ENCODE measurements at places on chromosomes 6 and 20. TPM values are rescaled to one million over a fixed set of nuclear protein-coding genes. Genes with fewer than 3 reads are reported as not detected.

The DCDC2 gene
- total RNA-seq, result not detected

The KCNQ5 gene
- total RNA-seq, result 14.6 TPM

The OR2H1 gene
- not detected for total RNA-seq

The POLR3F gene
- total RNA-seq, result 10.1 TPM

The SYNGAP1 gene
- total RNA-seq, result 67.0 TPM

The LY6G6C gene
- total RNA-seq, result not detected

The SOBP gene
- total RNA-seq, result 0.77 TPM

The ADA gene
- 36.7 TPM for total RNA-seq

The ANKRD6 gene
- 4.9 TPM for total RNA-seq

The EPPIN gene
- total RNA-seq, result not detected

The GRM1 gene
- total RNA-seq, result not detected

DNA sequence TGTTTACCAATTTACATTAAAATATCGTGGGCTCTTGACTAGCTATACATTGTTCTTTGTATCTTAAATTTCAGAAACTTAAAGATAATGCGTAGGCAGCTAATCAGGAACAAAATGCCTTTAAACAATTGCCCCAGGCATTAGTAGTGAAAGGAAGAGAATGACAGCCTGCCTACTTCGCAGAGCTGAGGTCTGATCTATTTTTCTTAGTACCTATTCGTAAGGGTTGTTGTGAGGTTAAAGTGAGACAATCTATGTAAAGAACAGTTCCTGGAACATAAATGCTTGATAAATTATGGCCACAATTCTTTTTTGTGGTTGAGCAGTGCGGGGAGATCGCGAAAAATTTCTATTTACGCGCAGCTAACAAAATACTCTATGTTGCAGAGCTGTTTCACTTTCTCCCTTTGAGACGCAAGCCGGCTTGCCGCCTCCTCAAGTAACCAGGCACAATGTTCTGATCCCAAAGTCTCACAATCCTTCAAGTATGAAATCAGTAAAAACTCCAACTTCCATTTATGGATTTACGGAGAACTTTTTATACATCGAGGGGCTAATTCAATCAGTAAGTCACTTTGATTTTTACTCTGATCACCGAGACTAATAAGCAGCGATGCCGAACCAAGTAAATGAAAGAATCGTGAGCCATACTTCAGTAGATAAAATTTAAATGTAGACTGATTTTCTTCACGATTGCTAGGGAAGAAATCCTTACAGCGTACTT, 878 bp upstream of the PNRC1 start:
- peaks cover 30% of the 10 kb centered on the region for H3K36me3 ChIP-seq
- no peaks in the 10 kb centered on the region for H3K27me3 ChIP-seq
- DNase-seq, result peak; percentile 85
- peaks cover 17% of the 10 kb centered on the region for H3K4me1 ChIP-seq

- no peak overlapping the region for H3K4me3 ChIP-seq
- H3K27ac ChIP-seq, result no peak overlapping the region
- H3K4me1 ChIP-seq, result no peaks in the 10 kb centered on the region
- H3K36me3 ChIP-seq, result no peaks in the 10 kb centered on the region
Measured at GRCh38 chr20:1473246-1474220, 6.9 kb upstream of the NSFL1C start.

DNA sequence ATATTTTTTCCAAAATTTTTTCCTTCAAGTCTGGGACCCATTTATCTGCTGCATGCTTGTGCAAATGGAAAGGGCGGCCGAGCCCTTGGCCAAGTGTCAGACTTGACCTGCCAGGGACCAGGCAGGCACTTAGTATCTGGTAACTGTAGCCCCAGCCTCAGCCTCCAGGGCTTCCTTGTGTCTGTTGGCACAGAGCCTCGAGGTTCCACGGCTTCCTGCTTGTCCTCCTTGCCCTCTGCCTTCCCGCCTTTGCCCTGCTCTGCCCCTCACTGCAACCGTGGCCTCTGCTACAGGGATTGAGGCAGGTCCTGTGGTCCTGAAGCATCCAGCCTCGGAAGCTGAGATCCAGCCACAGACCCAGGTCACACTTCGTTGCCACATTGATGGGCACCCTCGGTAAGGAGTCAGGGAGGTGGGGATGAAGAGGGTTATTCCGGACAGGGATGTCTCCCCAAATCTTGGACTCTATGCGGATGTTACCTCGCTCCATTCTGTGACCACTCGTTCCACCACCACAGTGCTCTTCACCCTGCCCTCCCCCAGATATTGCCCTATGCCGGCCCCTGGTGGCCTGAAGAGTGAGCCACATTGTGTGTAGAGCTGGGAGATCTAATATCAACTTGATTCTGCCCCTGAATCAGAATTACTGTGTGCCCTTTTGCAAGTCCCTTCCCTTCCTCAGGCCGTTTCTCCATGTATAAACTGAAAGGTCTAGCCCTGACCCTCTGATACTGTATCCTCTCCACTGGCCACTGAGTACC, 41.5 kb upstream of the SRF start:
- H3K4me1 ChIP-seq, result no peaks in the 10 kb centered on the region
- no peaks in the 10 kb centered on the region for H3K36me3 ChIP-seq
- no peaks in the 10 kb centered on the region for H3K27me3 ChIP-seq
- peak; percentile 27 for DNase-seq
- no peak overlapping the region for H3K27ac ChIP-seq
- no peak overlapping the region for H3K4me3 ChIP-seq

- H3K36me3 ChIP-seq, result peaks cover 2% of the 10 kb centered on the region
- H3K4me1 ChIP-seq, result no peaks in the 10 kb centered on the region
- H3K27me3 ChIP-seq, result no peaks in the 10 kb centered on the region
Measured at GRCh38 chr20:35575958-35576357, 34.1 kb downstream of the ERGIC3 start.

DNA sequence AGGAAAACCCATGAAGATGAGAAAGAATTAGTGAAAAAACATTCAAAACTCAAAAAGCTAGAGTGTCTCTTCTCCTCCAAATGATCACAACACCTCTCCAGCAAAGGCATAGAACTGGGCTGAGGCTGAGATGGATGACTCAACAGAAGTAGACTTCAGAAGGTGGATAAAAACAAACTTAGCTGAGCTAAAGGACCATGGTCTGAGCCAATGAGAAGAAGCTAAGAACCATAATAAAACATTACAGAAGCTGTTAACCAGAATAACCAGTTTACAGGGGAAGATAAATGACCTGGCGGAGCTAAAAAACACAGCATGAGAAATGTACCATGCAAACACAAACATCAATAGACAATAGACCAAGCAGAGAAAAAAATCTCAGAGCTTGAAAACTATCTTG, 904.1 kb upstream of the MANEA start:
- H3K4me1 ChIP-seq, result no peaks in the 10 kb centered on the region
- H3K27me3 ChIP-seq, result no peaks in the 10 kb centered on the region

DNA sequence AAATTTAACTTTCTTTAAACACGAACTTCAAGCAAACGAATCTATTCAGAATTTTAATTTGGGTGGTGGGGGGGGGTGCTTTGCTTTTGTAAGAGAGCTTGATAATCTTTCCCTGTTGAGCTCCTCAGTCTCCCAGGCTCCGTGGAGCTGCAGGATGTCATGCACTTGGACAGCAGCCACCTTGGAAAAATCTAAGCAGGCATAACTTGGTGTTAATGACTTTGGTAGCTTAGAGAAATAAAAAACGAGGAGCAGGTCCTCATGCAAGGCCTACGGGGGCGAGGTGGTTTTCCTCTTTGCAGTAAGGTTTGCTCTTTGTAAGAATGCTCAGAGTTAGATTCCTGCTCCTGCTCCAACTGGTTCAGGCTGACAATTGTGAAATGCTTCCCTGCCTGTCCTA, 102.3 kb downstream of the EDN1 start:
- H3K36me3 ChIP-seq, result no peaks in the 10 kb centered on the region
- DNase-seq, result no peak
- peaks cover 9% of the 10 kb centered on the region for H3K27me3 ChIP-seq

GRCh38 chr6:40341726-40342125, 245.4 kb downstream of the LRFN2 start:
- no peak for DNase-seq
- no peaks in the 10 kb centered on the region for H3K36me3 ChIP-seq
- no peak overlapping the region for H3K27ac ChIP-seq
- H3K4me1 ChIP-seq, result no peaks in the 10 kb centered on the region

- H3K27me3 ChIP-seq, result no peaks in the 10 kb centered on the region
- H3K27ac ChIP-seq, result peak overlapping the region; percentile 94
- H3K4me1 ChIP-seq, result peaks cover 34% of the 10 kb centered on the region
- no peak for DNase-seq
Measured at GRCh38 chr6:18264923-18265377, 620 bp upstream of the DEK start.

DNA sequence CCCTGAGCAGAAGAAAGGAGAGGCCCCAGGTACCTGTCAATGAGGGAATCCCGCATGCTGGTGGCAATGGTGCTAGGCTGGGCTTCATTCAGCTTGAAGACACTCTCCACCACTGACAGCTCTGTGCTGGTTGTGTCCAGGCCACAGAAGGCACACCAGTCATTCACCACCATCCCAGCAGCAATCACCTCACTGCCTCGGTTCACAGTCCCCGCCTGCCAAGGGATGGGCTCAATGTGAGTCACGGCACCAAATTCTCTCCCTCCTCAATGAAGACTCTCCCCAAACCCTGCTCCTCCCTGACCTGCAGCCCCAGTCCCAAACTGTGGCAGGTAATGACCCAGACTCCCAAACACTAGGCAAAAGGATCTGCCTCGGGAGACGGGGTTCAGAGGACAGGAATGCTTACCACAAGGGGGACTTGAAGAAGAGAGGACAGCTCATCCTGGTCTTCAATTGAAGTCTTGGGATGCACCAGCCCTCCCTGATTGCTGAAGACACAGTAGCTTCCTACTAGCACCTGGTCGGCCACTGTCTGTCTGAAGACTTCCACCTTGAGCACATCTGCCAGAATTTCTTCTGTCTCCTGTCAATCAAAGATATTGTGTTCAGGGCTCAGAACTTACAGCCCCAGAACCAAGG, 1.7 kb upstream of the MMP24OS start:
- H3K4me1 ChIP-seq, result peaks cover 27% of the 10 kb centered on the region
- H3K27me3 ChIP-seq, result no peaks in the 10 kb centered on the region
- no peak for DNase-seq
- peak overlapping the region; percentile 39 for H3K27ac ChIP-seq

DNA sequence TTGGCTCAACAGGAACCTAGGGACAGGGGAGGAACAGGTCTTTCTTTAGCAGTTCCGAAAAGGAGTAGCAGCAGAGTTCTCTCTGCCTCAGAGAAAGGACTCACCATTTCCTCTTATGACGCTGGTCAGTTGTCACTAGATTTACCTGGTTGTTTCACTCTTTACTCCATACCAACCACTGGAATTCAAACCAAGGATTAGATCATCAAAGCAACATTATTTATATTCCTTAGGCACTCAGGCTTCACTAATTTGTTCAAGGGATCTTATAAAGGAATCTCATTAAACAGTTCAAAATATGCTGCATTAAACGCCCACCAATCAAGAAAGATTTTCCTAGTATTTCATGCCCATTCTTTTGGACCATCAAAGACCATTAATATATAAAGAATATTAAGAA, 1129.5 kb upstream of the MAP3K7 start:
- DNase-seq, result no peak
- H3K36me3 ChIP-seq, result no peaks in the 10 kb centered on the region
- no peaks in the 10 kb centered on the region for H3K4me1 ChIP-seq
- no peaks in the 10 kb centered on the region for H3K27me3 ChIP-seq
- H3K27ac ChIP-seq, result no peak overlapping the region

GRCh38 chr6:69775941-69776340, 20.9 kb downstream of the LMBRD1 start:
- H3K27me3 ChIP-seq, result no peaks in the 10 kb centered on the region
- peaks cover 43% of the 10 kb centered on the region for H3K4me1 ChIP-seq
- H3K27ac ChIP-seq, result no peak overlapping the region
- H3K4me3 ChIP-seq, result no peak overlapping the region
- H3K36me3 ChIP-seq, result peaks cover 50% of the 10 kb centered on the region

DNA sequence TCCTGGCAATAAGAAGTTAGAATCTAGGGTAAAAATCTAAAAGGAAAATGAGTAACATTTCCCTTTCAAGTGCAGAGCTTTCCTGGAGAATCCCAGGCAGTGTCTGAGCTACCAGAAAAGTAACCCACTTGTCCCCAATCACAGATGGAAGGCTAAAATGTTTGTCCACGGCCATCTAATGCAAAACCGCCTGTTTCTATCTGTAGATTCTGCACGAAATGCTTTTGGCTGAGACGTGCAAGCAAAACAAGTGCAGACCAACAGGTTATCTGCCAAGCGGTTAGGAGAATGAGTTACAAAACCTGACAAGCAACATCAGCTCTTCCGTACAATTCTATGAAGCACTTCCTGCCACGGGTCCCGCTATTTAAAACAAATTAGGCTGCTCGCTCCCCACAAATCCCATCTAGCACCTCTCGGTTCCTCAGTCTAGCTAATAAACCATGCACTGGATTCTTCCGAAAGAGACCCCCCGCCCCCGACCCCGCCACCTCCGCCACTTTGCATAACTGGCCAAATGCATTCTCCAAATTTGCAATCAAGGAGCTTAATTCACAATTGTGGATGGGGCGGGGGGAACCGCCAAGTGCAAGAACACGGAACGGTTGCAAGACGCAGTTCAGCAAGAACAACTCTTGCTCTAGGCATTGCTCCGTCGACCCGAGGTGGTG, 1.4 kb downstream of the ELOVL5 start:
- no peaks in the 10 kb centered on the region for H3K27me3 ChIP-seq
- H3K4me3 ChIP-seq, result peak overlapping the region; percentile 96
- DNase-seq, result peak; percentile 51
- H3K27ac ChIP-seq, result peak overlapping the region; percentile 93
- peaks cover 22% of the 10 kb centered on the region for H3K36me3 ChIP-seq

- H3K27ac ChIP-seq, result no peak overlapping the region
- no peak overlapping the region for H3K4me3 ChIP-seq
- no peaks in the 10 kb centered on the region for H3K27me3 ChIP-seq
- no peaks in the 10 kb centered on the region for H3K36me3 ChIP-seq
Measured at GRCh38 chr20:12053353-12053752, 135.7 kb downstream of the BTBD3 start.

- H3K27me3 ChIP-seq, result peaks cover 1% of the 10 kb centered on the region
- no peaks in the 10 kb centered on the region for H3K36me3 ChIP-seq
- H3K27ac ChIP-seq, result no peak overlapping the region
- no peak overlapping the region for H3K4me3 ChIP-seq
- H3K4me1 ChIP-seq, result no peaks in the 10 kb centered on the region
Measured at GRCh38 chr6:6766230-6766905, 177.8 kb downstream of the LY86 start.

DNA sequence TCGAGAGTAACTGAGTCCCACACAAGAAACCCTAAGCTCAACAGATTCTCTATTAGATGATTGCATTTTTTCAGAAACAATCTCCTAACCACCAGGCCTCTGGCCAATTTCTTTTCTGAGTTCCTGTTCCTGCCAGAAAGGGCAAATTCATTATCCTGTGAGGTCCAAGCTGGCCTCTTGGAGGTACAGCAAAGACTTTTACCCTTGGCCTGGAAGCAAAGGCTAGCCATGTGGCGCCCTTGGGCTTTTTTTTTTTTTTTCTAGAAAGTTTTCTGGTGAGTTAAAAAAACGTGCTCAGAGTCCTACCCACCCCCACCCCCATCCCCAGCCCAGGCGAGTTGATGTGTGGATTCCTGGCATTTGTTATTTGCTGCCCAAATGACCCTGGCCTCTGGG, 59.0 kb upstream of the EEF1A1 start:
- H3K27ac ChIP-seq, result peak overlapping the region; percentile 99
- H3K4me1 ChIP-seq, result peaks cover 23% of the 10 kb centered on the region
- peak overlapping the region; percentile 69 for H3K4me3 ChIP-seq
- H3K27me3 ChIP-seq, result no peaks in the 10 kb centered on the region
- H3K36me3 ChIP-seq, result peaks cover 4% of the 10 kb centered on the region
- DNase-seq, result no peak

GRCh38 chr6:7249946-7250643, 62.9 kb downstream of the SSR1 start:
- H3K4me1 ChIP-seq, result no peaks in the 10 kb centered on the region
- no peak overlapping the region for H3K4me3 ChIP-seq
- DNase-seq, result no peak
- no peaks in the 10 kb centered on the region for H3K27me3 ChIP-seq
- peaks cover 19% of the 10 kb centered on the region for H3K36me3 ChIP-seq
- no peak overlapping the region for H3K27ac ChIP-seq

- peaks cover 7% of the 10 kb centered on the region for H3K4me1 ChIP-seq
- no peak for DNase-seq
- H3K27me3 ChIP-seq, result peaks cover 4% of the 10 kb centered on the region
- no peak overlapping the region for H3K27ac ChIP-seq
Measured at GRCh38 chr20:38156888-38157634, 8.0 kb downstream of the TGM2 start.
